ENCODE measurements at places on chromosomes 5 and 9. TPM values are rescaled to one million over a fixed set of nuclear protein-coding genes. Genes with fewer than 3 reads are reported as not detected.
A peak's percentile ranks its signal among the peaks of the same experiment; 100 is the strongest.

FOXE1 gene
- total RNA-seq: not detected

PIGO gene
- total RNA-seq: 20.5 TPM

CCL21 gene
- not detected for total RNA-seq

PTGS1 gene
- 0.06 TPM for total RNA-seq

CARTPT gene
- not detected for total RNA-seq

PIP5K1B gene
- 20.9 TPM for total RNA-seq

PCDHAC1 gene
- total RNA-seq: not detected

- H3K36me3 ChIP-seq: no peaks in the 10 kb centered on the region
- no peak for DNase-seq
- 0 out of 3 replicates have a peak, but pooled peaks cover under 1% of the 10 kb centered on the region for H3K27me3 ChIP-seq
- H3K27ac ChIP-seq: no peak overlapping the region
- no peak overlapping the region for H3K4me3 ChIP-seq
- no peaks in the 10 kb centered on the region for H3K4me1 ChIP-seq
Observed at GRCh38 chr9:91611582-91611981, 187.9 kb upstream of the NFIL3 start.

DNA sequence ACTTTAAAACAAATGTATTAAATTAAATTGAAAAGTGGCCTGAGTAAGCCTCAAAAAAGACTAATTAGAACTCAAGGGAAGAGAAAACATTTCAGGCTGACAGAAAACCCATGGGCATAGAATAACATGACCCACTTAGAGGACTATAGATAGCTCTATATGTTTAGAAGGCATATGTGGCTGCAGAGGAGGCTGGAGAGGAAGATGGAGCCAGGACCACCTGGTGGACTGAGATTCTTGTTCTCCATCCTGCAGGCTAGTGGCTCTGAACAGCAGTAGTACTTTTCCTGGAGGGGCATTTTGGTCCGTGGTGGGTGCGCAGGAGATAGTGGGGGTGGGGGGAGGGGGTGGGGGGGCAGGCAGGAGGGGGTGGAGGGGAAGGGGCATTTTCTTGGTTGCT lies 10.3 kb upstream of the NPR2 start:
- peaks cover 10% of the 10 kb centered on the region for H3K36me3 ChIP-seq
- H3K27ac ChIP-seq: no peak overlapping the region
- no peak overlapping the region for H3K4me3 ChIP-seq
- DNase-seq: no peak
- H3K27me3 ChIP-seq: no peaks in the 10 kb centered on the region

DNA sequence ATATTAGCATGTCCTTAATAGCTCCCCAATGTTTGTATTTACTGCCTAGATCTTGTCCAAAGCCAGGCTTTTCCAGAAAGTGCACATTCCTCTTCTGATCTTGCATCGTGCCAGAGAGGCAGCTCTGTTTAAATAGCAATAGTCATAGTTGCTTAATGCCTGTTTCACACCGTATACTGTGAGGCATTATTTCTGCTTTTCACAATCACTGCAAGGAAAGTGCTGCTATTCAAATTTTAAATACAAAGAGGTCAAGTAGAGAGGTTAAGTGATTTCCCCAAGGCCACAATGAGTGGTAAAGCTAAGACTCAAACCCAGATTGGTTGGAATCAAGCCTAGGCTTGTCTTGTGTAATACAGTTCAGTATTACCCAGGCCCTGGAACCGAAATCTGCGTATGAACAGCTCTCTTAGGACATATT lies 153.6 kb downstream of the SNX18 start:
- H3K36me3 ChIP-seq: no peaks in the 10 kb centered on the region
- no peak for DNase-seq
- H3K4me1 ChIP-seq: no peaks in the 10 kb centered on the region
- H3K4me3 ChIP-seq: no peak overlapping the region

DNA sequence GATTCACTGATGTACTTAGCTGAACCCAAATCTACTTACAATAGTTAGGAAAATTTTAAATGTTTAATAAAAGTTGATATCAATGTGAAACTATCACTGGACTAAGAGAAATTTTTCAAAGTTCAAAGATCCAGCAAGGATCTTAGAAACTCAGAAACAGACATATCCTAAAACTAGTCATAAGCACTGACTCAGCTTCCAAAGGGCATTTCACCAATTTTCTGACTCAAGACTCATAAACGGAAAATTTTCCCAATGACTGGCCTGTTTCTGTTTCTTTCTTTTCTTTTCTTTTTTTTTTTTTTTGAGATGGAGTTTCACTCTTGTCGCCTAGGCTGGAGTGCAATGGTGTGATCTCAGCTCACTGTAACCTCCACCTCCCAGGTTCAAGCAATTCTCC lies 66.6 kb downstream of the CDC14B start:
- no peak overlapping the region for H3K4me3 ChIP-seq
- 0 out of 2 replicates have a peak, but pooled peaks cover 1% of the 10 kb centered on the region for H3K36me3 ChIP-seq
- peaks cover 35% of the 10 kb centered on the region for H3K4me1 ChIP-seq
- H3K27me3 ChIP-seq: no peaks in the 10 kb centered on the region
- DNase-seq: no peak

GRCh38 chr5:180523629-180524466 lies 29.7 kb downstream of the CNOT6 start:
- H3K4me1 ChIP-seq: no peaks in the 10 kb centered on the region
- peaks cover 1% of the 10 kb centered on the region for H3K36me3 ChIP-seq

DNA sequence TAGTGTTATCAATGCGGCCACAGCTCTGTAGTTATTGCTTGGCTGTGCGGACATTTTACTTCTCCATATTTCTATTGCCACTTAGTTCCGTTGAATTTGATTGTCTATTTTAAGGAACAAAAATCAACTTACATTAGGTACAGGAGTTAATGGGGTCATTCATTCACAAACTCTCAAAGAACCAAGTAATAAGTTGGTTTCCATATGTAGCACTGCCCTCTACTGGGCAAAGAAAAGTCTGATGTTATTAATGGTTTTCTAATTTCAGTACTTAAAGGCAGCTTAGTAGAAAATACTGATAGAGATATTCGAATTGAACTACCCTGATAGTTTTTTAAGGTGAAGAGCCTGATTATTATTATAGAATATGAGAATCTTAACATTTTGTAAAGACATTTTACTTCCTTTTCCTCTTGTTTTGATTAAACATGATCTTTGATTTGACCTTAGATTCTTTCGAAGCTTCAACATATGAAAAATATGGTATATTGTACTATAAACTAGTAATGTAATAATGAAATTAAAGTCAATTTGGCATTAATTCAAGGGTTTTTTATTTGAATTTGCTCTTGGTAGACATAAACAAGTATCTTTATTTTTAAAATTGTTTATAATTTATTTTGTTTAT lies 119.5 kb upstream of the CTNND2 start:
- no peak overlapping the region for H3K4me3 ChIP-seq
- DNase-seq: peak; percentile 33
- H3K27ac ChIP-seq: no peak overlapping the region

DNA sequence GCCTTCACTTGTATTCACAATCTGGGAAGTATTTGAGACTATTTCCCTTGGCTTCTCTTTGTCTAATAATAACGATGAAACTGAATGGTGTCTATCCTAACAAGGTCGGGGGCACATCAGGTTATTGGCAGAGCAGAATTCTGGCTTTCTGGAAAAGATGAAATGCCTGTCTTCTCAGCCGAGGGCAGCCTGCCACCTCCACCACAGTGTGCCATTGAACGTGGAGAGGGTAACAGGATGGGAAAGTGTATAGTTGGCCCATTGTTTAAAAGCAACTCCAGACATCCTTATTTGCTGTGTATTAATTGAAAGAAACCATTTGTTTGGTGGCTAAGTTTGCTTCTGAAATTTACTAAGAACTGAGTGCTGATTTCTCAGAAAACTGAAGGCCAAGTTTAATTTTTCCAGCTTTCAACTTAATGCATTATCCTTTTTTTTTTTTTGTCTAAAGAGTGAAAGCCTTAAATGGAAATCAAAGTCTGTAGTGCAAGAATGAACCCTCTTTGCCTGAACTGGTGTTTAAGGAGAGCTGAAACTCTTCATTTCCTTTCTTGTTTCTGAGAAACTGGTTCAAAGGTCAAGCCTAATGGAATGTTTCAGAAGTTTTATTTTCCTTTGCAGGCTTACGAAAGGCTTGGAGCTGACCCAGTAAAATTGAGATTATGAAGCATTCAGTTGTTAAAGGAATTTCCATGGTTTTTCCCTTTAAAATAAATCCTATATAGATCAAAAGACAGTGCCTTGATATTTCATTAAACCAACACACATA lies 563.7 kb upstream of the DAP start:
- H3K4me1 ChIP-seq: no peaks in the 10 kb centered on the region
- H3K4me3 ChIP-seq: no peak overlapping the region
- no peak for DNase-seq
- H3K27me3 ChIP-seq: no peaks in the 10 kb centered on the region
- H3K27ac ChIP-seq: no peak overlapping the region

DNA sequence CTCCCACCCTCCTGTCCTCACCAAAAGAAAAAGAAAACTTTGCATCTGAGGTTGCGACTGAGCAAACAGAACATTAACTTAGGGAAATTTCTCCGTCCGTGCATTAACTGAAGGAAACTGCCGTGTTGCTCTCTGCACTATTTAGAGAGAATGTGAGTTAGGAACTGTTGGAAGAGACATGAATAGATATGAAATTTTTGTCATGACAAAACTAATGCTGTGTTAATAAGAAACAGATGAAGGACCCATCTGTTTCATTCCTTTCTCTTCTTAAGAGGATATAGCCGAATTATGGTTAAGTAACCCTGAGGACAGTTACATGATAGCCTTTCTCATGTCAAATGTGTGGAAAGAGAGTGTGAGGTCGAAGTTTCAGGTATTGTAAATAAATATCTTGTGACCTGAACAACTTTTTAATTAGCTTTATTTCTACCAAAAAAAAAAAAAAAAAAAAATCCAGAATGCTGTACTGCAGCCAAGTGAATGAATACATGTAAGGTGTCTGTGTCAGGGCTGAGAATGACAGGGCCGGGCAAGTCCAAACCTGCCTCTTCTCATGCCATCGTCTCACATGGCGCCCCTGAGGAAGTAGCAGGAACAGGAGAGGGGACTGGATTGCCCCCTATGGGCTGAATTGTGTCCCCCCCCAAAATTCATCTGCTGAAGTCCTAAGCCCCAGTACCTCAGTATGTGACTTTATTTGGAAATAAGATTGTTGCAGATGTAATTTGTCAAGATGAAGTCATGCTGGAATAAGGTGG lies 35.6 kb upstream of the ANKRD33B start:
- no peaks in the 10 kb centered on the region for H3K36me3 ChIP-seq
- no peak overlapping the region for H3K4me3 ChIP-seq
- H3K4me1 ChIP-seq: no peaks in the 10 kb centered on the region
- H3K27me3 ChIP-seq: no peaks in the 10 kb centered on the region

- H3K4me3 ChIP-seq: no peak overlapping the region
- no peaks in the 10 kb centered on the region for H3K36me3 ChIP-seq
- no peak overlapping the region for H3K27ac ChIP-seq
- no peak for DNase-seq
Observed at GRCh38 chr5:148859703-148860102, 33.3 kb downstream of the ADRB2 start.

DNA sequence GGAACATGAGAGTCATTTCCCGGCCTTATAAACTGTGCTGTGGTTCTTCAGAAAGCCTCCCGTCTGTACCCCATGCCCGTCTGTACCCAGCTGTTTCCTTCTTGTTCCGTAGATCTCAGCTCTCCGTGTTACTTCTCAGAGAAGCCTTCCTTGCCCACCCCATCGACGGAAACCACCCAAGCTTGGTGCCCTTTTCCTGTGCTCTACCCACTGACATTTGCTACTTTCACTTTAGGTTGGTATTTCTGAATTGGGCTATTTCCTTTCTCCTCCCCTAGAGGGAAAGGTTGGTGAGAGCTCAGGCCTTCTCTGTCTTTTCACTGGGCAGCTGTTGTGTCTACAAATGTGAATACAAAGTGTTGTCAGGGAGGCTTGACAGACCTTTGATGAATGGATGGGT lies 764.5 kb upstream of the ADAMTS16 start:
- no peaks in the 10 kb centered on the region for H3K4me1 ChIP-seq
- no peak for DNase-seq
- H3K36me3 ChIP-seq: no peaks in the 10 kb centered on the region
- no peak overlapping the region for H3K4me3 ChIP-seq
- H3K27ac ChIP-seq: no peak overlapping the region
- H3K27me3 ChIP-seq: no peaks in the 10 kb centered on the region

- no peak overlapping the region for H3K27ac ChIP-seq
- no peaks in the 10 kb centered on the region for H3K4me1 ChIP-seq
- H3K36me3 ChIP-seq: no peaks in the 10 kb centered on the region
- no peak overlapping the region for H3K4me3 ChIP-seq
- H3K27me3 ChIP-seq: 0 out of 2 replicates have a peak, but pooled peaks cover 2% of the 10 kb centered on the region
Observed at GRCh38 chr5:72647806-72648205, 140.6 kb upstream of the ZNF366 start.
